ENCODE measurements at places on chromosomes 12 and 14.
A peak's percentile ranks its signal among the peaks of the same experiment; 100 is the strongest.

- no peak for DNase-seq
Measured at GRCh38 chr12:93838193-93838592, 161.0 kb downstream of the CRADD start.

GRCh38 chr14:59679872-59680271 is 103.3 kb upstream of the CCDC175 start:
- peak; percentile 55 for DNase-seq

DNA sequence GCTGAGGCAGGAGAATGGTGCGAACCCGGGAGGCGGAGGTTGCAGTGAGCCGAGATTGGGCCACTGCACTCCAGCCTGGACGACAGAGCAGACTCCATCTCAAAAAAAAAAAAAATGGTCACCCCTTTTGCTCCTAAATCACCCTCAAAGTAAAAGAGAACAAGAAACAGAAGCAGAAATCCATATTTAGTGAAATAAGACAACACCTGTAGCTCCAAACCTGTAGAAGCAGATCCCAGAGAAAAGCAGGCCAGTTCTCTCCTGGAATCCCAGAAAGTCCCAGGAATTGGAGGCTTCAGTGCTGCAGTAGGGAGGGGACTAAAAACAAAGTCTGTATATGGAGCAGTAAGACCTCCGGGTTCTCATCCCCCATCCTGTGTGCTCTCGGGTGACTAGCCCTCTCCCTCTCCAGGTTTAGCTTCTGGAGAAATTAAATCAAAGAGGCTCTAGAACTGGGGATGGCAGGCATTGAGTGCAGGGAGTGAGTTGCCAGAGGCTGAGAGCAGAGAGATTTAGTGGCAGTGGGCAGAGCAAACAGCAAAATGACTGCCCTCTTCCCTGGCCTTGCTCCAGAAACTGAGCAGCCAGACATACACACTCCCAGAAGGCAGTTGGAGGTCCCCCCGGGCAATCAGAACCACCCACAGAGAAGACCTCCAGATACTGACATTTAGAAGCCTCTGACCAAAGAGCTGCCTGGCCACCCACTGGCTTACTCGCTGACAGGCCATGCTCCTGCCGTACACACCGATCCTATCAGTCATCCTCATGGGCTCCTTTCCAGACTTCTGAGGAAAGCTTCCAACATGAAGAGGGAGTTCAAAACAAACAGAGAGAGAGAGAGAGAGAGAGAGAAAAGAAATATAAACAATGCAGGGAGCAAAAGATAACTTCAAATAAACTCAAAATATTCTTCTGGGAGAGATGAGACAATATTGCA is 6.3 kb upstream of the MLXIP start:
- peak; percentile 98 for DNase-seq

DNA sequence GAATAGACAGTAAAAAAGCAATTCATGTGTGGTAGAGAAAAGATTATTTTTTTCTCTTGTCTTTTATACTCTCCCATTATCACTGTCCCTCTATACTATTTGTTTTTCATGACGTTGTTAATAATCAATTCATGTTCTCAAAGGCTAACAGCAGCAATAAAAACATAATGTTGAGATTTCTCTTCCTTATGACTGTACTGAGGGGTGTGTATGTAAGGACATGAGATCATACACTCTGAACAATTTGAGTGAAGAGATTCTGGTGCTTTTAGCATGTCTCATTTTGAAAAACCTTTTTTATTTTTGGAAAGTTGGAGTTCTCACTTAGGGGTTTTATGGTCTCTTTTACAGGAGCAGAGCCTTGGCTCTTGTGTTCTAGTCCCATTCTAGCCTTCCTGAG is 3.8 kb upstream of the TSPAN8 start:
- DNase-seq = no peak

DNA sequence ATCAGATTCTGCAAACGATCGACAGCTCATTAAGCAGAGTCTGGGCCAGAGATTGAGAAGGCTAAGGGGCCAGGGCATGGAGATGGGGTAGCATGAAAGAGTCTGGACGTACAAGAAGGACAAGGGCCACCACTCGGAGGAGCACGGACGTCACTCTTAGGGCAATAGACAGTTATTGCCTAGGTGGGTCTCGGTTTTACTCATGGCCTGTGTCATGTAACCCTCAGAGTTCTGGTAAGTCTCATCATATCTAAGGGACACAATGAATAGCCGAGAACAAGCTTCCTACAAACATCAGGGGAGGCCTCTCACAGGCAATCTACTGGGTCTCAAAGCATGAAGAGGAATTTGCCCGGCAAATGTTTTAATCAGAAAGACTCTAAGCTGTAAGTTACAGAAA is 30.4 kb upstream of the ITPK1 start:
- DNase-seq = no peak

DNA sequence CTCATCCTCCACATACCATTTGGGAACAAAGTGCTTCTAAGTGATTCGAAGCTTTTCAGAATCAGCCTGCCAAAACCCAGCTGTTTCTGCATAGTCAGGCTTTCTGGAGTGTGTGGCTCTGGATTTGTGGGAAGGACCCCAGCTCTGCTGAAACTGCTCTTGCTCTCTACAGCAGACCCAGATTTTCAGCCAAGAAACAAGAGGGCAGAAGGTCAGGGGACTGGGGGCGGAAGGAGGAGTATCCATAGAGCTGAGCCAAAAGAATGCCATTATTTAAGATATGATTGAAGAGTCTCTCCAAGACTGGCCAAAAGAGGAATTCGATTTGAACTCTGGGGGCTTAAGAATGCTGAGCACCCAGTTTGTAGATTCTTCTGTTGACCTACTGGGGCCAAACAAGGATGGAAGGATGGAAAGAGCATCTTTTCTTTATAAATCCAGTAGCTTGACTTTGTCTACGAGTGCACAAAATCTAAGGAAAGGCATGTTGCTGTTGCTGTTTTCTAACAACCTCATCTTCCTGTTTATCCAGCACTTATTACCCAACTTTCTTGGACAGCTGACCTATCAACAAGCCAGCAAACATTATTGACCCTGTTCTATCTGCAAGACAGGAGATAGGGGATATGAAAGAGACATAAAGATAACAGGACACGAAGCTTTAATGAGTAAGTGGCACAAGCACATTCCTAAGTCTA is 29.2 kb downstream of the FBLN5 start:
- DNase-seq = peak; percentile 26

- DNase-seq = no peak
Measured at GRCh38 chr12:103688376-103689063, 101.4 kb downstream of the STAB2 start.

DNA sequence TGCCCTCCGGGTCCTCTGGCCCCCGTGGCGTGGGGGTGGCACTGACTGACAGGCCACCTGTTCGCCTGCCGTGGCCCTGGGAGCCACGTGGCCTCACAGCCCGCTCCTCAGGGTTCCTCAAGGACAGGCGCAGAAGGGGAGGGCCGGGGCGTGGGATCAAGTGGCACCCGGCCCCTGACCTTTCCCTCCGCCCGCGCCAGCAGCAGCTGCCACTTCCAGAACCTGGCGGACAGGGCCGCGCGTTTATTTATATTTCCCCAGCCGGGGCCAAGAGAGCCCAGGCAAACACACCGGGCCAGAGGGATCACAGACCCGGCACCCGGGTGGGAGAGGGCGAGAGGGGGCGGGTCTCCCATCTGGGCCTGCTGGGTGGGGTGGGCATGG is 92.6 kb downstream of the RFLNA start:
- no peak for DNase-seq

DNA sequence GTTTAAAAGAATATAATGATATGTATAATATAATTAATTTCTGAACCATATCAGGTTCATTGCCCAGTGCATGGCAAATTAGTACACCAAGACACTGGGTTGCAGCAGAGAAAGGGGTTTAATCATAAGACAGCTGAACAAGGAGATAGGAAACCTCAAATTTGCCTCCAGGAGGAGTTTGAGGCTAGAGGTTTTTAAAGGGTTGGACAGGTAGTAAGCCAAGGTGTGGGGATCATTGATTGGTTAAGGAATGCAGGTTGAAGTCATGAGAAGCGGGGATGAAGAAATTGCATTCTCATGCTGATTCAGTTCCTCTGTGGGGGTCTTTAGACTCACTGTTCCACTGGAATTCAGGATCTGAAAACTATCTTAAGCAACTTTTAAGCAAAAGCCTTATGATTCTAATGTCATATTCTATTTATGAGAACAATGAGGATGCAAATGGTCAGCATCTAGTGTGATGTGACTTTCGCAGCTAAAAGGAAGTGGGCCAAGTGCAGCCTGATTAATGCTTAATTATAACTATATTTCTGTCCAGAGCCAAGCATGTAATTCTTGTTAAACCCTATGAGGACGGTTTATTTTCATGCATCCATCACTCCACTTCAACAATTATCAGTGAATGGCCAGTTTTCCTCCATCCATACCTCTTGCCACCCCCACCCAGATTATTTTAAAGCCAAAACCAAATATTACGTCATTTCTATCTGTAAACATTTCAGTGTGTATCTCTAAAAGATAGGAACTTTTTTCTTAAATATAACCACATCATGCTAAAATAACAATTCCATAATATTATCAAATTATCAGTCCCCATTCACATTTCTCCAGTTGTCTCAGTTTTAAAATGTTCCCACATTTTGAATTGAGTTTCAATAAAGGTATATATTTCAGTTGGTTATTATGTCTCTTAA is 14.9 kb downstream of the RNF212B start:
- DNase-seq = no peak

GRCh38 chr12:108906971-108907370 is 27.1 kb downstream of the DAO start:
- no peak for DNase-seq

DNA sequence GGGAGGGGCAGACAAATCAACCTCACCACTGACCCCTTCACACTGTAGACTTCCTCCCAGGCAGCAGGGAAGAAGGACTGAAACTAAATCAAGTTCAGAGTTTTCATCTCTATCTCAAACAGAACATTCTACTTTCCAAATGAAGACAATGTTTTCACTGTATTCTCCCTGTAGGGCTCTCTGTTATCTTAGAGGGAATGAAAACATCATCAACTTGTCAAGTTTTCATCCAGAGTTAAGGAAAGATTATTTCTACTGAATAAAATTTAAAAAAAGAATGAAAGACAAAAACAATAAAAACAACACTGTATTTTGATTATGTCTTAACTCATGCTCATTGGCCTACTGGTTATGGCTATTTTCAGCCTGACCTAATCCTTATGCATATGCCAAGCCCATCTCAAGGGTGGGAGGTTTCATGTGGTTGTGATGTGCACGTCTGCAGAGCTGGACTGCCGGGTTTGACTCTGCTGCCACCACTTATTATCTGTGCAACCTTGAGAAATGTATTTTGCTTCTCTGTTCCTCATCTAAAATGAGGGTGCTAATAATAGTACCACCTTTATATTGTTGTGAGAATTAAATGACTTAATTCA is 152.0 kb upstream of the AVPR1A start:
- no peak for DNase-seq

DNA sequence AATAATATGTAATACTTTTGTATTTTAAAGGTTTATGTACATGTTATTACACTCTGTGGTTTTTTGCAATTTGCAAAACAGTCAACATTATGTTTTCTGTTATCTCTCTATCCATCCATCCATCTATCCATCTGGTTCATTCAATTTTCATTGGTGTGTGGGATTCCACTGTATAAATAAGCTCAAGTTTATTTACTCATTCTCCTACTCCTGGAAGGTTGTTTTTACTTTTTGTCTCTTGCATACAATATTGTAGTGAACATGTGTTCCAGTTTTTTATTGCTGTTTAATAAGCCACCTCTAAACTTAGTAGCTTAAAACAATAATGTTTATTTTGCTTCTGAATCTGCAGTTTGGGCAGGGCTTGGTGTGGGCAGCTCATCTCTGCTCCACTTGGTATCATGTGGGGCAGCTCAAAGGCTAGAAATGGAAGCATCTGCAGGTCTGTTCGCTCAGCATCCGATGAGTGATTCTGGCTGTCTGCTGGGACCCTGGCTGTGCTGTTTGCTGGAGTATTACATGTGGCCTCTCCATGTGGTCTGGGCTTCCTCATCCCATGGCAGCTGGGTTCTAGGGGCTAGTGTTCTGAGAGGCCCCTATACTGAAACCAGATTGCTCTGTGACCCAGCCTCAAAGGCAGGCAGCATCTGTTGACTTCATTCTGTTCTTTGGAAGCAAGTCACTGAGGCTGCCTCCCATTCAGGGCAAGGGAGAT is 98.8 kb downstream of the SLC25A47 start:
- no peak for DNase-seq

GRCh38 chr14:61696753-61697318 is 1.5 kb downstream of the HIF1A start:
- peak; percentile 69 for DNase-seq

DNA sequence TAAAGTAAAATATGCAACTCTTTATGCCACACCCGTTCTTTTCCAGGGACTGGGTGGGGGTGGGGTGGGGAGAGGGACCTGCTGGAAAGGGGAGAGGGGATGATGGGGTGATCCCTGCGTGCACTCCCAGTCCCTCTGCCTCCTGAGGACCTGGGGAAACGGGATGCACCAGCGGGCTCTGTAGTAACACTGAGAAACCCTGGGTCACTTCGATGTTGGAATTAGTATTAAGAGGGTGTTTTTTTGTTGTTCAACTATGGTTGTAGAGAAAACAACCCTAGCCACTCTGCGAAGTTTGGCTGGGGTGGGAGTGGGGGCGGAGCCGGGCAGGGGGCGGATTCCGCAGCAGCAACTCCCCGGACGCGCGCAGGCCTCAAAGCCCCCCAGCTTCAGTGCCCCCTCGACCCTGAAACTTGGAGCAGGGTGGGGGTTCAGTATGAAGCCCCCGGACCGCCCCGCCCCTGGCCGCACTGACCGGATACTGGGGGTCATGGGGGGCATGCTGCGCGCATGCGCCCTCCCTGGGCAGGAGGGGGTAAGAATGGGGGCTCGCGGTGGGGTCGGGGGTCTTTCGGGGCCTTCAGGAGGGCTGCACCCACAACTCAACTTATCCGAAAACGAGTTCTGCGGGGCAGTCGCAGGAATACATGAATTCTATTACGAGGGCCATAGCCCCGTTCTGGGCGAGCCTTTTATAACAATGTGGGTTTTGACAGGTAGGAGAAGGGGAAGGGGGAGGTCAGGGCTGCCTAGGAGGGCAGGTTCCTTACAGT is 1.3 kb upstream of the ARHGEF25 start:
- DNase-seq = no peak

- peak; percentile 36 for DNase-seq
Measured at GRCh38 chr12:1403417-1403816, 191.0 kb downstream of the FBXL14 start.

Measured in amniotic epithelial cell (primary cell).